CD4-positive, alpha-beta memory T cell (primary cell): ENCODE measurements at places on chromosomes 1 and 21. TPM values are rescaled to one million over a fixed set of nuclear protein-coding genes. Genes with fewer than 3 reads are reported as not detected.

SELE gene
- not detected for total RNA-seq

NPHS2 gene
- total RNA-seq = not detected

FNBP1L gene
- 2.2 TPM for total RNA-seq

COL24A1 gene
- total RNA-seq = 0.09 TPM

TNFRSF8 gene
- not detected for total RNA-seq

- peaks cover 5% of the 10 kb centered on the region for H3K4me1 ChIP-seq
- no peaks in the 10 kb centered on the region for H3K36me3 ChIP-seq
- no peaks in the 10 kb centered on the region for H3K27me3 ChIP-seq
- no peak for DNase-seq
- no peak overlapping the region for H3K27ac ChIP-seq
These were observed 32.4 kb downstream of the STYXL2 start for GRCh38 chr1:167126317-167126716.

GRCh38 chr1:174112489-174113162, 46.7 kb upstream of the RABGAP1L start:
- no peaks in the 10 kb centered on the region for H3K36me3 ChIP-seq
- no peak overlapping the region for H3K4me3 ChIP-seq
- no peak overlapping the region for H3K27ac ChIP-seq
- H3K4me1 ChIP-seq = no peaks in the 10 kb centered on the region
- H3K27me3 ChIP-seq = no peaks in the 10 kb centered on the region
- DNase-seq = no peak

DNA sequence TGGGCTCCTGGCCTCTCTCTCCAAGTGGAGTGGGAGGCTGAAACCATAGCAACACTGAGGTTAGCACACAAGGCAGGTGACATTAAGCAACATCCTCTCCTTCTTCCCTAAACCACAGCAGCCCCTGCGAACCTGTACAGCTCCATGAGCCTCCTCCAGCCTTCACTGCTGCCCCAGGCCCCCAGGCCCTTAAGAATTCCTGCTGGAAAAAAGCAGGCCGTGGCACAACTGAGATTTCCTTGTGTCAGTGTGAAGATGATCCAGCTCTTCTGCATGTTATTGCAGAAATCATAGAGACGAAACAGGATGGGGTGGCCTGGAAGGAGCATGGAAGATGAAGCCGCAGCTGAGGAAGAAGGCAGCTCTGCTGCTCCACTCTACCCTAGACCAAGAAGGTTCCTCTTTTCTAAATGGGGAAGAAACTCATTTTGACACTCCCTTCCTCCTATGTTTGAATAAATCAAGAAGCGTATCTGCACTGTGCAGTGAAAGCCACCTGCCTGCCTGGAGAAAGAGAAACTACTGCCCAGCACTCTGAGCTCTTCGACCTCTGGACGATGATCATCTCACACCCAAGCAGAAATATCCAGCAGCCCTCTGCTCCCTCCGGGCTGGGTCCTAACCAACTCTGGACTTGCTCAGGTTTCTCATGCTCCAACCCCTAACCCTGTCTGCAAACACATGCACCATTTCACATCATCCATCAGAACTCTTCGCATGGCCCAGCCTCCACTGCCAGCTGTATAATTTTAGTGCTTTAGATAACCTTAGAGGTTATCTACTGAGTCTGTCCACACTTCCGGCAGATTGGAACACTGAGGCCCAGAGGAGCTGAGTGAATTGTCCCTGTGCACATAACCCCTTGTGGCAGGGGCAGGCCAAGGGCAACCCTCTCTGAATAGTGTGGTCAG, 20.7 kb downstream of the SH3BP5L start:
- H3K27me3 ChIP-seq = no peaks in the 10 kb centered on the region
- H3K4me1 ChIP-seq = no peaks in the 10 kb centered on the region
- H3K27ac ChIP-seq = no peak overlapping the region
- H3K4me3 ChIP-seq = no peak overlapping the region
- DNase-seq = no peak
- no peaks in the 10 kb centered on the region for H3K36me3 ChIP-seq

DNA sequence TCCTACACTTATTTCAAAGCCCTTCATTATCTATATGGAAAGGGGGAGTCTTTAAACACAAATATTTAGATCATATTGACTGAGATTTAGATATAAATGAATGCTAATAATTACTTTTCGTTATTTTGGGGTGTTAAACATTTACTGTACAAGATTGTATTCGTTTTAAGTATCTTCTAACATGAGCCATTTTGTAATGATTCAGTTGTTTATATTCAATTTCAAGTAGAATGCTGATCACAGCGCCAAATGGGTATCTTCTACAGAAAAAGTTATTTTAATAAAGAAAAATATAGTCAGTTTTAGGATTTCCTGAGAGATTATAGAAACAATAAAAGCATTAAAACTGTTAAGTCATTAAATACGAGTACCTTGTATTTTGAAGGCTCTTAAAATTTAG, 104.5 kb upstream of the HNRNPU start:
- peaks cover 28% of the 10 kb centered on the region for H3K4me1 ChIP-seq
- H3K36me3 ChIP-seq = no peaks in the 10 kb centered on the region
- DNase-seq = no peak
- H3K27ac ChIP-seq = peak overlapping the region; percentile 100
- no peaks in the 10 kb centered on the region for H3K27me3 ChIP-seq
- H3K4me3 ChIP-seq = no peak overlapping the region

DNA sequence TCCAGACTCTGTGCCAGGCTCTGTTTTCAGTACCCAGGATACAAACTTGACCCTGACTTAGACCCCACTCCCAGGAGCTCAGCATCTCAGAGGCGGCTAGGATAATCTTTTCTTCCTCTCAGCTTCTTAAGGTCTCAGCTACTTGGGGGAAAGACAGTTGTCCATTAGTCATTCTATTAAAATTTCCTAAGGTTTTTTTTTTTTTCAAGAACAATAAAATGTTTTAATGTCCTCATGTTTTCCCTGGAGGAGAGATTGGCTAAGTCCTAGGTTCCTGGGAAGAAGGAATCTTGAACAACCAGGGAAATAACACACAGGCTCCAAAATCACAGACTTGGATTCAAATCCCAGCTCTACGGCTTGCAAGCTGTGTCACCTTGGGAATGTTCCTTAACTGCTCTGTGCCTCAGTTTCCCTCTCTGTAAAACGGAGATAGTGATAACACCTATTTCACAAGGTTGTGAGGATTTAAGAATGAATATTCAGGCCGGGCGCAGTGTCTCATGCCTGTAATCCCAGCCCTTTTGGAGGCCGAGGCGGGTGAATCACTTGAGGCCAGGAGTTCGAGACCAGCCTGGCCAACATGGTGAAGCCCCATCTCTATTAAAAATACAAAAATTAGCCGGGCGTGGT, 33.0 kb downstream of the CDK18 start:
- no peak overlapping the region for H3K4me3 ChIP-seq
- H3K27ac ChIP-seq = no peak overlapping the region
- no peaks in the 10 kb centered on the region for H3K27me3 ChIP-seq
- H3K4me1 ChIP-seq = no peaks in the 10 kb centered on the region
- no peak for DNase-seq

DNA sequence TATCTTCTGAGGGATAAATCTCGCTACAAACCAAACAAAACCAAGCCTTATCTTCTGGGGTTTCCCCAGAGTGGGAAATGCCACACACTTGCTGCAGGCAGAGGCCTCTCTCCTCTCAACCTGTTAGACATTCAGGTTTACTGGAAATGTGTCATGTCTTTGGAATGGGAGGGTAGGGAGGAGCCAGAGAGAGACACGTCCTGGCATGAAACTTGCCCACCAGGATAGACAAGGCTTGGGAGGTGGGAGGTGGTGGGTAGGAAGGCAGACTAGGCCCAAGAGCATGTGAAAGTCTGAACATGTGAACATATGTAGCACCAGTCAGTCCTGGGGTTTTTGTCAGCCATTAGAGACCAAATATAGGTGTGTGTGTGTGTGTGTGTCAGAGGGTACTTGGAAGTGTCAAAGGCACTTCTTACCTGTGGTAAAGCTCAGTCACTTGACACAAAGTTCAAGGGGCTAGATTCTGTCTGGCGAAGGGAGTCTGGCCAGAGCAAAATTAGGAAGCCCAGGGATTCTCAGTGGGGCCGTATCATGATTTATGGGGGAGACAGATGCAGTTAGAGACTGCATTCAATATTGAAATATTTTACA, 32.4 kb upstream of the PIGC start:
- no peak overlapping the region for H3K27ac ChIP-seq
- H3K36me3 ChIP-seq = no peaks in the 10 kb centered on the region
- H3K27me3 ChIP-seq = no peaks in the 10 kb centered on the region
- DNase-seq = no peak

- H3K4me1 ChIP-seq = no peaks in the 10 kb centered on the region
- H3K27me3 ChIP-seq = peaks cover 9% of the 10 kb centered on the region
- H3K36me3 ChIP-seq = no peaks in the 10 kb centered on the region
These were observed 2.4 kb downstream of the PDPN start for GRCh38 chr1:13586001-13586400.

- H3K4me3 ChIP-seq = no peak overlapping the region
- no peaks in the 10 kb centered on the region for H3K27me3 ChIP-seq
- H3K36me3 ChIP-seq = no peaks in the 10 kb centered on the region
- no peak for DNase-seq
- no peaks in the 10 kb centered on the region for H3K4me1 ChIP-seq
These were observed 118.2 kb upstream of the ADGRL4 start for GRCh38 chr1:79124756-79125155.

DNA sequence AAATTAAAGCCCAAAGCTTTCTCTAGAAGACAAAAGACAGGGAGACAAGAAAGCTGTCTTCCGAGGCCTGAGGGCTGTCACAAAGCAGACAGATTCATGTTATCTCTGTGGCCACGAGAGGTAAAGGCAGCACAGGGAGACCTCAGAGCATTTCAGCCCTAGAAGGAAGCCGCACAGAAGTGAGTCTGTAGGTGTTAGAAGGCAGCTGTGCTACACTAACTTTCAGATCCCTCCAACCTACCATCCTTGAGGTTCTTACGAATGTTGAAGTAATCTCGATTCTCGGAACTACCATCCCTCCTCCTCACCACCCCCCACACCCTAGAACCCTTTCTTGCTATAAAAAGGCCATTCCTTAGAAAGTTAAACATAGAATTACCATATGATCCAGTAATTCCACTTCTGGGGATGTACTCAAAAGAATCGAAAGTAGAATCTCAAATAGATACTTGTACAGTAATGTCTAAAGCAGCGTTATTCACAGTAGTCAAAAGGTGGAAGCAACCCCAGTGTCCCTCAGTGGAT, 21.5 kb upstream of the LYST start:
- peak overlapping the region; percentile 66 for H3K27ac ChIP-seq
- H3K36me3 ChIP-seq = no peaks in the 10 kb centered on the region
- DNase-seq = peak; percentile 57
- H3K4me3 ChIP-seq = peak overlapping the region; percentile 51

GRCh38 chr1:244096691-244097090, 45.6 kb downstream of the ZBTB18 start:
- H3K4me3 ChIP-seq = no peak overlapping the region
- H3K27ac ChIP-seq = no peak overlapping the region
- no peak for DNase-seq
- H3K4me1 ChIP-seq = no peaks in the 10 kb centered on the region
